Spinal cord (tissue), 10 donors: ENCODE measurements at places on chromosomes 6 and 20. TPM values are rescaled to one million over a fixed set of nuclear protein-coding genes. Genes with fewer than 3 reads are reported as not detected.
A peak's percentile ranks its signal among the peaks of the same experiment; 100 is the strongest.

DNA sequence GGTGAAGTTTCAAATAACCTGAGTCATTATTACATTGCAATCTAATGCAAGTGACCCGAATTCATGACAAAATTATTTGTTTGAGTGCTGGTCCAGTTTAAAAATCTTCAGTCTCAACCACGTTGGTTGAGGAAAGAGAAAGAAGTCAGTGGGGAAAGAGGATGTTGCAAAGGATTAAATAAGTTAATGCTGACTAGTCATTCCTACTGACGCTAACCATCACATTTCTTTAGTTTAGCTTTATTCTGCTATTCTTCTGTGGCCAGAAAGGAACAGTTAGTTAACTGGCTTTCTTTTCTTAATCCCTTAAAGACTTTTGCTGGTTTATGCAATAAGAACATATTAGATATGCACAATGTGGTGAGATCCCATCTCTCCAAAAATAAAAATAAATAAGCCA lies 143.8 kb upstream of the FAM83B start:
- no peak for DNase-seq

DNA sequence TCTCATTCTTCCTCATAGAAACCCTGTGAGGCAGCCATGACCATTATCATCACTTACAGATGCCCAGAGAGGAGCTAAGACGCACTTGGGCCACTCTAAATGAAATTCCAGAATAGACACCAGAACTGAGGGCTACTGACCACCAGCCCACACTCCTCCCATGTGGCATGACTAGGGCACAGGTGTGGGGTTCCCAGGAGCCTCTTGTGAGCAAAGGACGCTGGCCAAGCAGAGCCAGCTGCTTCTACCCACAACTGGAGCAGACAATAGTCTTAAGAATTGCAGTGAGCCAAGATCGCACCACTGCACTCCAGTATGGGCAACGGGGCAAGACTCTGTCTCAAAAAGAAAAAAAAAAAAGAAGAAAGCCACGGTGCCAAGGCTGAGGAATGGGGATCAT lies 10.0 kb downstream of the AHCY start:
- DNase-seq, result no peak

- no peak for DNase-seq
These were observed 10.4 kb upstream of the TRIB3 start for GRCh38 chr20:370151-370600.

- DNase-seq, result no peak
These were observed 74.6 kb downstream of the RPP40 start for GRCh38 chr6:4929097-4929718.

- DNase-seq, result no peak
These were observed 91.1 kb downstream of the MRPL14 start for GRCh38 chr6:44036196-44036595.

GRCh38 chr6:24031496-24031895 lies 94.5 kb upstream of the NRSN1 start:
- no peak for DNase-seq

DNA sequence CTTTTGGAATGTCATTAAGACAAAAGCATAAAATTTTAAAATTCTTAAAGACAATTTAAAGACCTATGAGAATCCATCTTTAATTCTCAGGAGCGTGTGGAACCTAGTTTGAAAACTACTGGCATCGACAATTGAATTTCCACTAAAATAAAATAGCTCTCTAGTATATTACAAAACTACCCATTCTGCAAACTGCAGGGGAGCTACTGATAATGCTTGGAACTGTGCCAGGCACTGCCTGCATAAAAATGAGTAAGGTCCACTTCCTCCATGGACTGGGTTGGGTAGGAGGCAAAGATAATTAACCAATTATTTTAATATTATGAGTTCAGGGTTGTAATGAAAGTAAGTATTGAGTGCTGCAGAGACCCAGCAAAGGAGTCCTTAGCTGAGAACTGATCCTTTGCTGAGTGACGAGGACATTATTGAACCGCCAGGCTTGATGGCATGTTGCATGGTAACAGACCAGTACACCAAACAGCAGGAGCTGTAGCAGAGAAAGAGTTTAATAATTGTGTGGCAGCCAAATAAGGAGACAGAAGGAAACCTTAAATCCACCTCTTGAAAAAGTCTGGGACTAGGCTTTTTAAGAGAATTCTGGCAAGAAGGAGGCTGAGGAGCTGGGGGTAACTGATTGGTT lies 261.3 kb downstream of the ESR1 start:
- peak; percentile 26 for DNase-seq

DNA sequence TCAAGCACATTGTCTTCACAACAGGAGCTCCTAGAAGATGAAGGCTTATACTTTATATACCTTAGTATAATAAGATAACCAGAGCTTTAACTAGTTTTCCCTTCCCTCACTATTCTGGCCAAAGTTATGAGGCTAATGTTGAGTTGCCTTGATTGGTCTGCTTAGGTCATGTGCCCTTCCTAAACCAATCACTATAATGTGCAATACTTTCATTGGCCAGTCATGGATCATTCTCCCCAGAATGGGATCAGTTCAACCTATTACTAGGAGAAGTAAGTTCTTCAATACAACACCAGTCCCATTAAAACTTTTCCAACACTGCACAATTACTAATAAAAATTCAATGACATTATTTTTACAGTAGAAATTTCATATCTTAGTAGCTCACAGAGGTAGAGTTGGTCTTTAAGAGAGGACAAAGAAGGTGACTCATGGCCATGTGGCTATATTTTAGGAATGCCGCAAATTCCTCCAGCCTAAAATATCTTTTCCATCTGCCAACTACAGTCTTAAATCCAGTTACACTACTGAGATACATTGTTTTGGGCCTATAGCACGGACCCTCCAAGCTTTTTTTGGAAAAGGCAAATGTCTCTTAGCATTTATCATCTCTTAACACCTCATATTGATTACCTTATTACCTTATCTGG lies 12.5 kb upstream of the POU3F2 start:
- no peak for DNase-seq

- DNase-seq, result no peak
These were observed 456.5 kb downstream of the UTRN start for GRCh38 chr6:144741659-144742058.

DNA sequence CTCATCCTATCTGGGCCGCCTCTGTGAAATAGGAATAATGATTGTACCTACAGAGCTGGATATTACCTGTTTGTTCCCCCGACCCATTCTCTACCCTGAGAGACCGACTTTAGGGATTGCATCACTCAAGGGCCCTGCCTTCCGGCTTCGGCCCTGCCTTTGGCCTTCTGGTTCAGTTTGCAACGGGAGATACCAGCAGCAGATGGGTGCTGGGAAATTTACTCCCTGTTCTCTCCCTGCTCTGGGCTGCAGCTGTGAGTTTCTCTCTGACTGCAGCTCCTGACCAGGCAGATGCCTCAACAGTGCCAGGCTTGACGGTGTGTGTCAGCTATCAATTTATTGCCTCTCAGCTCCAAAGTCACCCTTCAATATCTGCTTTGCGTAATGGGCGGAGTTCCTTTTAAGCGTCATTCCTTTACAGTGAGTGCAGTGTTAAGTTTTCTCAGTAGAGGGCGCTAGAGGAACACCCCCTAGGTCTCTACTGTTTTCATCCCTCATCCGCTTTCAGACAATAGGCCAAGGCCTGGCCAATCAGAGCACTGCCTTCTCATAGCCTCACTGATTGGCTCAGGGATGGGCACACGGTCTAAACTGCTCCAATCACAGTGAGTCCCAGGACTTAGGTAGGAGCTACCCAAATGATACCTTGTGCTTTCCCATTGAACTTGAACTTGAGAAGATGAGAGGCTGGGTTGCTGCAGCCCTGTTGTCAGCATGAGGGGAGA lies 30.0 kb downstream of the KCNG1 start:
- DNase-seq, result no peak

DNA sequence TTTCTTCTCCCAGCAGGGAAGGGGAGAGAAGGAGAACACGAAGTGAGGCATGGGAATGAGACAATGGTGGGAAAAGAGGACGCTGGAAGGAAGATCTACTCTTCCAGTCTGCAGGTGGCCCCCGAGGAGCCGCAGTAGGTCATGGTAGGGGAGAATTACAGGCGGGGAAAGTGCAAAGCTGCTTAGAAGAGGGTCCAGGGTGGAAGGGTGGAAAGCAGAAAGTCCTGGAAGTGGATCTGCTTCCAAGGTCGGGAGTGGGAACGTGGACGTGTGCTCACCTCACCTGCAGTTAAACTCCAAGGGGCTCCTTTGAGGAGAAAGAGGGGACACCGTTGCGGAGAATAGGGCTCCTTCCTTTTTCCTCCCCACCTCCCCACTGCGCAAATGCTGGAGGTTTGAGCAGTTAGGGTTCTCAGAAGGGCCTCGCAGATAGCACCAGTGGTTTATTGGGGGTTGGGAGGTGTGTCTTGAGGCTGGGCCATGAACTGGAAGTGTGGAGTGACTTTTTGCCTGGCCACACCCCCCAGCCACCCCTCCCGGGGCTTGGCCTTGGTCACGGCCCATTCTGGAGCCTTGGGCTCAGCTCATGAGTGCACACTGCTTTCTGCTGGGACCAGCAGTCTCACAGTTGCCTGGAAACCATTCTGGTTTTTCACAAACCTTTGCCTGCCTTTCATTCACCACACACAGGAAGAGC lies 100.4 kb upstream of the MLN start:
- peak; percentile 74 for DNase-seq

- DNase-seq, result no peak
These were observed 29.2 kb downstream of the SYNJ2 start for GRCh38 chr6:158010591-158011477.

- DNase-seq, result no peak
These were observed 4.4 kb downstream of the MOCS1 start for GRCh38 chr6:39929733-39930461.

DNA sequence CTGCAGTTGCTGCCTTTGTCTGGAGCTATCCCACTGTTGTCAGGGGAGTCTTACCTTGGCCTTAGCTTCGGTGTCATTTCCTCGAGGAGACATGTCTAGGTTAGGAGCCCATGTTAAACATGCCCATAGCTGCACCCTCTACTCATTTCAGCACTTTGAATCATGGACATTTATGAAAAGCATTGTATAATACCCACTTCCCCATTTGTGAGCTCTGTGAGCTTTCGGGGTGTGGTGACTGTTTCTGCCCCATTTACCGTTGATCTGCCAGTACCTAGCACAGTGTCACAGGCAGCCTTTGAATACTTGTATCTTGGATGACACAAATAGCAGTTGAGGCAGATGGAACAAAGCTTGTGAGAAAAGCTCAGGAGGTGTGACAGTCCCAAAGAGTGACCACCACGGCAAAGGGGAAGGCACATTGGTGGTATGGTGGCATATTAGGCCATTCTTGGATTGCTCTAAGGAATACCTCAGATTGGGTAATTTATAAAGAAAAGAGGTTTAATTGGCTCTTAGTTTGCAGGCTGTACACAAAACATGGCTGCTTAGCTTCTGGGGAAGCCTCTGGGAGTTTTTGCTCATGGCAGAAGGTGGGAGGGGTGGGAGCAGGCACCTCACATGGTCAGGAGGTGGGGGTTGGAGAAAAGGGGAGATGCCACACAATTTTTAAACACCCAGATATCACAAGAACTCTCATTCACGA lies 42.0 kb downstream of the JARID2 start:
- no peak for DNase-seq

DNA sequence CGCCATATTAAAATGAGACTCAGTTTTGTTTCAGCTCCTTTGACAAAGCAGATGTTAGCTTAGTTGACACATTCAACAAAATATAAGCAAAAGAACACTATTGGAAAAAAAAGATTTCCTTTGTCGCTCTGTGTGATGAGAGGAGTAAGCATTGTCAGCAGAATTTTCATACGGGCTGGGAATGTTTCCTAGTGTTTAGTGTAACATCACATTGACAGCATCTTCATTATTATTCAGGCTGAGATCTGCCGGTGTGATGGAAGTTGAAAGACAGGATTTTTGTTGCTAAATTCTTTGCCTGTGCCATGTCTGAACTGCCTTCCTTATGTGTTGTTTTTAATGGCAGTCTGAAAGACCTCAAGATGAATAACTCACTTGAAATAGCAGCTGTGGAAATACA lies 49.1 kb downstream of the GRM1 start:
- no peak for DNase-seq

DNA sequence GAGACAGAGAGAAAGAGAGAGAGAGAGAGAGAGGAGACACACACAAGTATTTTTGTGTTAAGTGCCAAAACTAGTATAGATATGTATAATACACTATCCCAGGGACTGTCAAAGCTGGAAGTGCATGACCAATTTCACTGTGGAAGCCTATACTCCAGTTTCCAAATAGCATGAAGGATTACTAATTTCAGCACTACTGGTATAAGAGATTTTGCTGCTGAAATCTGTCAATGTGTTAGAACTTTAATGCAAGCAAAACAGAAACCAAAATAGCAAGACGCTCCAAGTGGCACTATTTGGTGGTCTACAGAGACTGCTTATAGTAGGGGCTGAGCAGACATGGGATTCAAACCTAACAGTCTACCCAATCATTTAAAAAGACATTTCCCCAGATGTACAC lies 284.8 kb downstream of the BTBD9 start:
- no peak for DNase-seq

- DNase-seq, result no peak
These were observed 43.6 kb downstream of the CTCFL start for GRCh38 chr20:57481281-57481711.

DNA sequence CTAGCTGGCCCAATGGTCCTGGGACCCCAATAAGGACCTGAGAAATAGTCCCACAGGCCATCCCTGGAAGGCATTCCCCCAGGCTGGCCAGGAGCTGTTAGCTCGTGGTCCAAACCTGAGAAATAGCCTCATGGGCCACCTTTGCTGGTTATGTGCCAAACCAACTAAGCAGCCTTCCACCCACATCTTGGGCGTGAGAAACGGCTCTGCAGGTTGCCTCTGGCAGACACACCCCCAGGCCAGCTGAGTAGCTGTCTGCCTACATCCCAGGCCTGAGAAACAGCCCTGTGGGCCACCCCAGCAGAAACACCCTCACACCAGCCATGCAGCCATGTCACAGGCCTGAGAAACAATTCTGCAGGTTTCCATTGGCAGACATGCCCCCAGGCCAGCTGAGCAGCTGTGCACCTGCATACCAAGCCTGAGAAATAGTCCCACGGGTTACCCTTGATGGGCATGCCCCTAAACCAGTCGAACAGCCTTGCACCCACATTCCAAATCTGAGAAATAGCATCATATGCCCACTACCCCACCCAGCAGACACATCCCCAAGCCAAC lies 567.8 kb upstream of the ID4 start:
- DNase-seq, result no peak

- no peak for DNase-seq
These were observed 381.0 kb upstream of the SULF2 start for GRCh38 chr20:48166082-48166835.

GRCh38 chr6:45148278-45148677 lies 179.9 kb upstream of the RUNX2 start:
- DNase-seq, result no peak

DNA sequence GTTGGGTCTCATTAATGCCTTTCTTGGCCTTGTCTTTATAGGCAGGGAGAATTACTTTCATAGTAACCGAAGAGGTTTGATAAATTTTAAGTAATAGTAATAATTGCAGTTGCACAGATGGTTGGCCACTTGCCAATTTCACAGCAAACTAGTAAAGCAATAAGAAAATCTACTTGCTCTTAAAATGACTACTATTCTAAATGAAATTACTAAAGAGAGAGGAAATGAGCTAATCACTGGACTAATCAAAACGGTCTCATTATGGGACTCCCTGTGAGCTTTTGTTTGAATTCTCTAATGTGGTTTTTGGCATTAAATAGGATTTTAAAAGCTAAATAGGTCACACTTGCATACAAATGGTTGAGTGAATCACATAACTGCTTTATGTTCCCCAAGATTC lies 227.4 kb upstream of the PLN start:
- peak; percentile 45 for DNase-seq

The IFT52 gene
- total RNA-seq, result 49.0 TPM

The CST2 gene
- total RNA-seq, result not detected

The FNDC1 gene
- 49.0 TPM for total RNA-seq

The BMP6 gene
- 93.3 TPM for total RNA-seq

The NKAPL gene
- total RNA-seq, result 1.8 TPM

The METTL24 gene
- total RNA-seq, result 11.5 TPM

The TBC1D7 gene
- total RNA-seq, result 28.5 TPM

The KCNQ2 gene
- 30.7 TPM for total RNA-seq

The HEY2 gene
- total RNA-seq, result 10.3 TPM
